CMK (cell line): ENCODE measurements at places on chromosomes 16 and 17.

DNA sequence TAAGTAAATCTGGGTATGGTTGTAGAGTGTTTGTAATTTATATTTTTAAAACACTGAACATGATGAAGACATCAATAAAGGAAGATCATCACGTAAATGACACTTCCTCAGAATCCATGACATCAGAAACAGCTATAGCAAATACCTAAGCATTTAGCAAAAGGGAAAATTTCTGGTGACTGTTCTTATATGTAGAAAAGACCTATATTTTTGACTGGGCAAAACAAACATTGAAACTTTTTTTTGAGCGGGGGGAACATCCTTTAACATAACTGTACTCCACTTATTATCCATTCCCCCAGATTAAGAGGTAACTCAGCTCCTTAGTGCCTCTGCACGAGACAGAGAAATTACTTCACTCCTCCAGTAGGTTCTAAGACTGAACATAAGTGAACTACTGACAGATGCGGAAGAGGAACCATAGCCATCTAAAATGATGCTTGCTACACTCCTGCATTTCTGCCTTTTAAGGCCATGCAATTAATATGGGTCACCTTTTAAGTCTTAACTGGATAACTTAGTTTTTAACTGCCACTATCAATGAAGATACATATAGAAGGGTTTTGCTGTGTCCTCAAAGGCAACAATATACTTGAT lies 9.4 kb downstream of the CRYBA1 start:
- DNase-seq, result no peak

DNA sequence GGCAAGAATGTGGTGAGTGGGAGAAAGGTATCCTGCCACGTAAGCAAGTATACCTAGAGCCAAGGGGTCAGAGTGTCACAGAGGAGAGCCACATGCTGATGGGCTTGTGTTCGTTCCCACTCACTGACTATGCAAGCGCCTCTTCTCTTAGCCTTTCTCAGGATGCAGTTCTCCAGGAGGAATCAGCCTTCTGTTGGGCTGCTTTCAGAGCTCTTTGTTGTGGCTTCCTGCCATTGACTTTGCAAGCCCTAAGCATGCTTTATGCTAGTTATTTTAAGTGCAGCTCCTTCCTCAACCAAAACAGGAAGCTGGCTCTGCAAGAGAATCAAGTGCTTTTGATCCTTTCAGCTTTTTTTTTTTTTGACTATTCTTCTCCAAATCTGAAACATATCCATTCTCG lies 66.6 kb downstream of the SIAH1 start:
- no peak for DNase-seq

- no peak for DNase-seq
Observed at GRCh38 chr16:55040366-55041086, 109.9 kb downstream of the IRX5 start.

GRCh38 chr17:4560837-4561256 lies 470 bp upstream of the GGT6 start:
- no peak for DNase-seq

- no peak for DNase-seq
Observed at GRCh38 chr16:5619304-5619703, 521.7 kb upstream of the EEF2KMT start.
